ENCODE measurements at places on chromosomes 3 and 15.

GRCh38 chr15:74768771-74769342, 13.0 kb upstream of the CSK start:
- H3K4me1 ChIP-seq, result peaks cover 12% of the 10 kb centered on the region
- H3K27me3 ChIP-seq, result peaks cover 4% of the 10 kb centered on the region
- H3K27ac ChIP-seq, result no peak overlapping the region
- DNase-seq, result peak; percentile 80
- no peaks in the 10 kb centered on the region for H3K36me3 ChIP-seq

DNA sequence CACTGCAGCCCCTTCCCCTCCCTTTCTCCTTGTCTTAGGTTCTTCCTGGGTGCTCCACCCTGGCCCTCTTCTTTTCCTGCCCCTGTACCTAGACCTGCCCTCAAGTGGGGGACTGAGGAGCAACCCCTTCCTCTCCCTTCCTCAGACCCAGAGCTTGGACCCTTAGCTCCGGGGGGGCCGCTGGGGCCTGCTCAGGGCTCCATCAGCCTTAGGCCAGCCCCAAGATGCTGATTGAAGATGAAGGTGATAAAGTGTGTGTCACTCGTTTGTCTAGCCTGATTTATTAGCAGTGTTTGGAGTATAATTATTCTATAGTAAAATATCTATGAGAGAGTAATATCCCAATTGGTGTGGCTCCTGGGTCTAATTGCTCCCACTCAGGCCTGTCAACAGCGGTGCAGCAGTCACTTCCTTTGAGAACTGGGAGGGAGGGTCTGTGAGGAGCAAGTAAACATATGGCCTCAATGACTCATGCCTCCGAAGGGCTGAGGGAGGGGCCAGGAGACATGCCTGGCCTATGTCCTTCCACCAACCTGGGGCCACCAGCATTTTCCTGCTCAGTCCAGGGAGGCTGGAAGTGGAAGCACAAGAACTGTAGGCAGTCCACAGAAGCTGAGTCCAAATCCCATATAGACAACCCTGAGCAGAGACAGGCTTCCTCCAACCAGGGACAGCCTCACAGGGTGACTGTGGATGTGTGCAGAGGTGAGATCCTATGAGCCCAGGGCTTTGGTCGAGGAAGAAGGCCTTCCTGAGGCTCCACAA, 123.2 kb downstream of the DNAJB8 start:
- H3K27ac ChIP-seq, result peak overlapping the region; percentile 83
- DNase-seq, result peak; percentile 80
- no peak overlapping the region for H3K4me3 ChIP-seq

DNA sequence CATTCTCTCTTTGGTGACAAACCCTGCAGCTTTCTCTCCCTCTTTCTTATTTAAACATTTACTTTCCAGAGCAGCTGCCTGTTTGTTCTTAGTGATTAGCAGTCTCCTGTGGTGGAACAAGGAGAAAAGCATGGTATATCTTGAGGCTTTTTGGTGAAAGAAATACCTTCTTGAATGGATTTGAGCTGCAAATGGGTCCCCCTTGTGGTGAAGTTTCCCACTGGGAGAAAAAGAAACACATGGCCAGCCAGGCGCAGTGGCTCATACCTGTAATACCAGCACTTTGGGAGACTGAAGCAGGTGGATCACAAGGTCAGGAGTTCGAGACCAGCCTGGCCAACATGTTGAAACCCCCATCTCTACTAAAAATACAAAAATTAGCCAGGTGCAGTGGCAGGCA, 48.3 kb upstream of the ACP3 start:
- no peaks in the 10 kb centered on the region for H3K27me3 ChIP-seq
- no peak overlapping the region for H3K27ac ChIP-seq
- peak; percentile 8 for DNase-seq
- no peaks in the 10 kb centered on the region for H3K4me1 ChIP-seq
- no peak overlapping the region for H3K4me3 ChIP-seq
- no peaks in the 10 kb centered on the region for H3K36me3 ChIP-seq

GRCh38 chr15:66240240-66240794, 13.2 kb downstream of the MEGF11 start:
- H3K27me3 ChIP-seq, result peaks cover 16% of the 10 kb centered on the region
- no peak overlapping the region for H3K4me3 ChIP-seq
- no peak overlapping the region for H3K27ac ChIP-seq
- no peak for DNase-seq
- H3K36me3 ChIP-seq, result no peaks in the 10 kb centered on the region
- peaks cover 7% of the 10 kb centered on the region for H3K4me1 ChIP-seq

GRCh38 chr3:156151824-156152428, 31.5 kb downstream of the KCNAB1 start:
- no peak overlapping the region for H3K4me3 ChIP-seq
- no peaks in the 10 kb centered on the region for H3K36me3 ChIP-seq
- no peak overlapping the region for H3K27ac ChIP-seq
- peaks cover 2% of the 10 kb centered on the region for H3K27me3 ChIP-seq
- H3K4me1 ChIP-seq, result no peaks in the 10 kb centered on the region
- DNase-seq, result peak; percentile 51

DNA sequence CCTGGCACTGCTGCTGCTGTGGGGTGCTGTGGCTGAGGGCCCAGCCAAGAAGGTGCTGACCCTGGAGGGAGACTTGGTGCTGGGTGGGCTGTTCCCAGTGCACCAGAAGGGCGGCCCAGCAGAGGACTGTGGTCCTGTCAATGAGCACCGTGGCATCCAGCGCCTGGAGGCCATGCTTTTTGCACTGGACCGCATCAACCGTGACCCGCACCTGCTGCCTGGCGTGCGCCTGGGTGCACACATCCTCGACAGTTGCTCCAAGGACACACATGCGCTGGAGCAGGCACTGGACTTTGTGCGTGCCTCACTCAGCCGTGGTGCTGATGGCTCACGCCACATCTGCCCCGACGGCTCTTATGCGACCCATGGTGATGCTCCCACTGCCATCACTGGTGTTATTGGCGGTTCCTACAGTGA, 2.1 kb downstream of the GRM2 start:
- no peaks in the 10 kb centered on the region for H3K36me3 ChIP-seq
- peaks cover 4% of the 10 kb centered on the region for H3K4me1 ChIP-seq
- H3K4me3 ChIP-seq, result no peak overlapping the region
- no peak overlapping the region for H3K27ac ChIP-seq
- no peaks in the 10 kb centered on the region for H3K27me3 ChIP-seq

- H3K27ac ChIP-seq, result no peak overlapping the region
- H3K4me1 ChIP-seq, result no peaks in the 10 kb centered on the region
- no peak for DNase-seq
Measured at GRCh38 chr3:114903213-114903612, 243.9 kb downstream of the ZBTB20 start.

DNA sequence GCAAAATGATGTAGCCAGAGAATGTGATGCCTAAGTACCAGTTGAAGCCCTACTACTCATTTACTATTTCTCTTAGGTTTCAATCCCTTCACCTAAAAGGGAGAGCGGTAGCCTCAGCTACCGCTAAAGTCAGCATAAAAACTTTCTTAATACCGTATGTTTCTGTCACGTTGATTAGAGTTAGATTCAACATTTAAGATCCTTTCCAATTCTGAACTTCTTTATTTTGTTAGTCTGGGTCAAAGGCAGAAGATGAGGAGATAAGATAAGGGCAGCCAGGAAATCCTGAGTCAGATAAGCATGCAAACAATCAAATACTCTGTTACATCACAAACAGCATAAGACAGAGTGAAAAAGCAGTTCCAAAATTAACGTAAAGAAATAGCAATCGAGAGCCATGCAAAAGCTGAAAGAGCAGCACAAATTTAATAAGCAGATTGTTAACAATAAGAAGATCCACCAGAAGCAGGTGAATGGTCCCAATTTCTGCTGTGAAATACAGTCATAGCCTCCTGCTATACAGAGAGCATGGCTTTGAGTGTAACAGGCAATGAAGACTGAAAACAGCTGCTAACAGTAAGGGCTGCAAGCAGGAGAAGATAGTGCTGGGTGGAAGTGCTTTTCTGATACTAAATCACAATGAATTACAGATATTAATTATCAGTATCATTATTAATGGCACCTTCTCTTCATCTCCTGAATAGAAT, 3.0 kb downstream of the TMEM207 start:
- H3K36me3 ChIP-seq, result no peaks in the 10 kb centered on the region
- no peak overlapping the region for H3K4me3 ChIP-seq
- no peaks in the 10 kb centered on the region for H3K27me3 ChIP-seq
- H3K27ac ChIP-seq, result no peak overlapping the region

DNA sequence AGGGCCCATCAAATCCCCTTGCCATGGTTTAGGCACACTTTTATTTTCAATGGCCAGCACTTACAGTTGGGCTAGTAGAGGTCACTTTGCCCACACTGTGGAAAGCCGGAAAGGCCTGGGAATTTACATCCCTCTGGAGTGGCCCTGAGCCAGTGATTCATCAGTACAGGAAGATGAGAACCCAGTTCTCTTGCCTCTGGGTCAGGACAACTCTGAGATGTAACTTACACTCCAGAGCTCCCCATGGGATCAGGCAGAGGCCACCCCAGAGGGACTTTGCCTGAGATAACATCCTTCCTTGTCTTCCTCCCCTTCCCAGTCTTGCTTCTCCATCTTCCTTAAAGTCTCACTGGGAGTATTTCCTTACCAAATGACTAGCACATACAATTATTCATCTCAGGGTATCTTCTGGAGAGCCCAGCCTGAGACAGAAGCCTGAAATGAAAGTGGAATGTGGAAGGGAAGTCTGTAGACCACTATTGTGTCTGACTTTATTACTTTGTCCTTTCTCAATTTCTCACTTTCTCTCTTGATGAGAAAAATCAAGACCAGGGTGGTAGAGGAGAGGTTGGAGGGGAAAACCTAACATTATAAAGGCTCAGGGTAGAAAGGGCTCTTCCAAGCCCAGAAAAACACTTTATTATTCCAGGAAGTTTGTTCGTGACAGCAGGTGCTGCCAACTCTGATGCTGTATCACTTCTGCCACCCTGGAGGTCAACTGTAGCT, 220.8 kb downstream of the ZNF621 start:
- no peak for DNase-seq
- H3K36me3 ChIP-seq, result no peaks in the 10 kb centered on the region
- H3K27ac ChIP-seq, result no peak overlapping the region

- no peak overlapping the region for H3K27ac ChIP-seq
- H3K4me3 ChIP-seq, result no peak overlapping the region
- no peaks in the 10 kb centered on the region for H3K36me3 ChIP-seq
- no peaks in the 10 kb centered on the region for H3K4me1 ChIP-seq
Measured at GRCh38 chr3:8052659-8053058, 449.0 kb upstream of the LMCD1 start.

GRCh38 chr3:37945156-37945806, 45.3 kb upstream of the VILL start:
- no peaks in the 10 kb centered on the region for H3K36me3 ChIP-seq
- H3K27me3 ChIP-seq, result peaks cover 2% of the 10 kb centered on the region
- H3K27ac ChIP-seq, result no peak overlapping the region
- H3K4me3 ChIP-seq, result no peak overlapping the region
- DNase-seq, result no peak
- peaks cover 10% of the 10 kb centered on the region for H3K4me1 ChIP-seq

All from K562 (cell line).